ENCODE measurements at places on chromosomes 3 and 15.

DNA sequence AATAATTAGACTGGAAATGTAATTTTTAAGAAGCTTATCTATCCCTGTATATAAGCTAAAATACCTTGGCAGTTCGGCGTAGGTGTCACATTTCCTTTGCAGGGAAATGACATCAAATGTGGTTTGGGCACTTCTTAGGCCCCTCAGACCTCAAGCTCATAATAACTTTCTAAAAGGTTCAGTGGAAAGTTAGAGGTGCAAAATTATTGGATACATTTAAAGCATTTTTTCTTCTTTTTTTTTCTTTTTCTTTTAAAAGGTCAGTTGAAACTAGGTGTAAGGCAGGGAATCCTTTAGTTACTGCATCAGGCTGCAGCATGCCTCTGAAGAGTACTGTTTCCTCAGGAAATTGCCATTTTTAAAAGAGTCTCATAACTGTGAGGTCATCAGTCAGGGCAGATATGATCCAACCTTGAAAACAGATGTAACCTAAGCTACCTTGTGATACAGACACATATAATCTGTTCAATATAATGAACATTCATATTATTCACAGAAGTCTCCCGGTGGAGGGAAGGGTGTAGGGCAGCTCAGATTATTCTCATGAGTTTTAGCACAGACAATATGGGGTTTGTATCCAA is 4.8 kb downstream of the SACM1L start:
- DNase-seq, result no peak

DNA sequence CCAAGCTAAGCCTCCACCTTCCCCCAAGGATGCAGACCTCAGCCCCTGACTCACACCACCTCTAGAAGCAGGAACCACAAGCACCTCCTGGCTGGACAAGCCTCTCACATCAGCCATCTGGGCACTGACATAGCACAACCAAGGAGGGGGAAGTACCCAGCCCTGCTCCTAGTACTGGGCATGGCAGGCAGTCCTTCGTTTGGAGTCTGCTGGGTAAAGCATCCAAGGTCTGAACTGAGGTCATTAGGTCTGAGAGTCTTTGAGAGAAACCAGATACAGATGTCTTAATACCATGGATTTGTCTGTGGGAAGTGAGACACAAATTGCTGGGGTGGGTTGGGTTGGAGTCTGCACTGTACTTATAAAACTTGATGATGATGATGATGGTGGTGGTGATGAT is 61.8 kb downstream of the CCDC33 start:
- no peak for DNase-seq

GRCh38 chr15:25345943-25346342 is 92.9 kb downstream of the UBE3A start:
- no peak for DNase-seq

GRCh38 chr3:128767094-128767750 is 41.2 kb downstream of the RAB7A start:
- no peak for DNase-seq

DNA sequence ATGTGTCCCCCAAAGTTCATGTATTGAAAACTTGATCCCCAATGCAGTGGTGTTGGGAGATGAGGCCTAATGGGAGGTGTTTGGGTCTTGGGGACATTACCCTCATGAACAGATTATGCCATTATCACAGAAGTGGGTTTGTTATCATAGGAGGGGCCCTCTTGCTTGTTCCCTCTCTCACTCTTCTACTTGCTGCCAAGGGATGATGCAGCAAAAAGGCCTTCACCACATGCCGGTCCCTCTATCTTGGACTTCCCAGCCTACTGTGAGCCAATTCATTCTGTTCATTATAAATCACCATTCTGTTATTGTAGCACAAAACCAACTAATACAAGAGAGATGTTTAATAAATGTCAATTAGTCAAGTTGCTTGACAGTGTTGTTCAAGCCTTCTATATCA is 47.2 kb downstream of the FAM227B start:
- no peak for DNase-seq

- DNase-seq, result peak; percentile 73
These were observed at the start of gene TEX264 for GRCh38 chr3:51670823-51671733. TEX264 (plus strand) TSS chr3:51671252; CDS start chr3:51674305, 3,053 bp downstream.

DNA sequence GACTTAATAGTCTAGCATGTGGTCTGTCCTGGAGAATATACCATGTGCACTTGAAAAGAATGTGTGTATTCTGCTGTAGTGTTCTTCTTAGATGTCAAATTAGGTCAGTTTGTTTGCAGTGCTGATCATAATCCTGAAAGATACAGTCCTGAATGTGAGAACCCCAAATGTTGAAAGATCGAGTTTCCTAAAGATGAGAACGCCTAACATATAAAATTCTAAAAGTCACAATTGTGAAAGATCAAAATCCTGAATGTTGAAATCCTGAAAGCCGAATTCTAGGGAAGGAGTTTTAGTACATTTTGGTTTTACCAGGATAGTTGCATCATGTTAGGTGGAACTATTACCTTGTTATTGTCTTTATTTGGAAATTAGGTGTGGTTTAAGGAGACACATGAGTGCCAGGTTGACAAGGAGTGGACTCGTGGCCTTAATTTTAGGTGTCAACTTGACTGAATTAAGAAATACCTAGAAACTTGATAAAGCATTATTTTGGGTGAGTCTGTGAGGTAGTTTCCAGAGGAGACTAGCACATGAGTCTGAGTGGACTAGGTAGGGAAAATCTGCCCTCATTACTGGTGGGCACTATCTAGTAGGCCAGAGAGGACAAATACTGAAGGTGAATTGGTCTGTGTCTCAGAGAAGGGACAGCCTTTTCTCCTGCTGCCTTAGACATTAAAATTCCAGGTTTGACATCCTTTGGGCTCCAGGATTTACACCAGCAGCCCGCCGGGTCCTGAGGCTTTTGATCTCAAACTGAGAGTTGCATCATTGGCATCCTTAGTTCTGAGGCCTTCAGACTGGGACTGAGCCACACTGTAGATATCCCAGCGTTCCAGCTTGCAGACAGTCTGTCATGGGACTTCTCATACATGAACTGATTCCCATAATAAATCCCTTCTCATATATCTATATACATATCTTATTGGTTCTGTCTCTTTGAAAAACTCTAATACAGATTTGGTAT is 77.1 kb downstream of the LRRC28 start:
- DNase-seq, result no peak

DNA sequence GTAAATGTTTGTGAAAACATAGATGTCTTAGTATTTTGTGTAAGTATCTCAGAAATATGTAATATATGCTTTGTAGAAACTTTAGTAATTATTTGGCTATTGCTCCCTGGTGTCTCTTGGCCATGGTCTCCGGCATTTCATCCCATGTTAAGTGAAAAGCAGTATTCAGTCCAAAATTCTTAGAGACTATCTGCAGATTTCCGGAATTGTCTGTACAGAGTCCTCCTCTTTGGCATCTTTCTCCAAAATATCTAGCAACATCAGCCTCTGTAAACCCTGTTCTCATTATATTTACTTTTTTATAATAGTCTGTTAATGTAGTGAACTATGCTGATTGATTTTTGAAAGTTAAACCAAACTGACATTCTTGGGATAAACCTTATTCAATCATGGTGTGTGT is 352.7 kb downstream of the ARPP21 start:
- no peak for DNase-seq

GRCh38 chr3:71206305-71207165 is 377.0 kb downstream of the FOXP1 start:
- DNase-seq, result no peak

GRCh38 chr3:33360136-33360825 is 79.9 kb downstream of the UBP1 start:
- no peak for DNase-seq

DNA sequence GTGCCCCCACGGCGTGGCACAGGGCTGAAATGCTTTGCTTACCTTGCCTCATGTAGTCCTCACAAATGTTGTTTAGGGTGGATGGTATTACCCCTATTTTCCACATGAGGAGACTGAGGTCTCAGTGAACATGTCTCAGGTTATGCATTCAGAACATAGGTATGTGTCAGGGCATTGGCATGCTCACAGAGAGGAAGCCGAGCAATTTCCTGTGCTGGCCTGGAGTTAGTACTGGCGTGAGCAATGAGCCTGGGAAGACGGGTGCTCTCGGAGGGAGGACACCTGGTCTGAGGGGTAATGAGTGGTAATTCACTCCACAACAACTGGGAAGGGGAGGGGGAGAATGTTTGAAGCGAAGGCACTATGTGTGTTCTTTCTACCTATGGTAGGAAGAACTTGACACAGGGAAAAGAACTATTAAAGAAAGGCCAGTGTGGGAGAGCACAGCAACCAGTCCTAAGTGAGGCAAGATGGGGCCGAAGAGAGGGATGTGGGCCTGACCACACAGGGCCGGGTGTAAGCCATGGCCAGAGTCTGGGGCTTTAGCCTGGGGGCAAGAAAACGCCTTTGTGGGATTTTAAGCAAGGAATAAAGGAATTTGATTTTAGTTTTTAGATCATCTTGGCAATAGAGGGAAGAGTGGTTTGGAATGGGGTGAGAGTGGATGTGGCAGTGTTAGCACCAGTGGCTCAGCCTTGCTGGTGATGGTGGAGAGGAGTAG is 4.9 kb upstream of the FAM131A start:
- DNase-seq, result no peak

GRCh38 chr15:78928616-78929093 is 16.2 kb downstream of the CTSH start:
- DNase-seq, result no peak

GRCh38 chr15:101560722-101561583 is 71.4 kb upstream of the PCSK6 start:
- DNase-seq, result no peak

GRCh38 chr3:170753421-170754310 is 116.3 kb downstream of the RPL22L1 start:
- DNase-seq, result no peak
